ENCODE measurements at places on chromosomes 5 and 9.

GRCh38 chr9:38066197-38066913 lies 2.7 kb downstream of the SHB start:
- DNase-seq: no peak

GRCh38 chr5:174424219-174425053 lies 299.9 kb upstream of the MSX2 start:
- DNase-seq: no peak

DNA sequence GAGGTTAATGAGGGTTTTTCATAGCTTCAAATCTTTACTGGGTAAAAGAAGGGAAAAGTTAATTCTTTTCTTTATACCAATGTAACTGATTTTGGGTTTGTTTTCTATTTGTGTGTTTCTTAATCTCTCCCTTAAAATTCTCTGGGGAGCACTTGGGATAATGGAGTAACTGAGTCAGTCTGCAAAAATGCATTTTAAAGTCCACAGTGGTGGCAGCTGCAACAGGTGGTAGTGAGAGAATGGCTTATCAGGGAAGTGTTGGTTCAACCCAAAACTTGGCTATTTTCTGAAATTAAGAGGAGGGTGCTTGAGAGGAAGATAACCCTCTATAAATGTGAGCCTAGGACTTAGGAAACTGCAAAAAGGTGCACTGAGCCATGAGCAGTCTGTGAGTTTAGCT lies 39.9 kb upstream of the ASTN2 start:
- DNase-seq: no peak

DNA sequence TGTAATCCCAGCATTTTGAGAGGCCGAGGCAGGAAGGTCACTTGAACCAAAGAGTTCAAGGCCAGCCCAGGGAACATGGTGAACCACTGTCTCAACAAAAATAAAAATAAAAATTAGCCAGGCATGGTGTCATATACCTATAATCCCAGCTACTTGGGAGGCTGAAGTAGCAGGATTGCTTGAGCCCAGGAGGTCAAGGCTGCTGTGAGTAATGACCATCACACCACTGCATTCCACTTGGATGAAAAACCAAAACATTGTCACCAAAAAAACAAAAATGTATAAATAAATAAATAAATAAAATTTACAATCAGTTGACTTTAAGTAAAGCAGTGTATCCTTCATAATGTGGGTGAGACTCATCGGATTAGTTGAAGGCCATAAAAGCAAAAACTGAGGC lies 541.4 kb downstream of the CSNK1G3 start:
- no peak for DNase-seq

DNA sequence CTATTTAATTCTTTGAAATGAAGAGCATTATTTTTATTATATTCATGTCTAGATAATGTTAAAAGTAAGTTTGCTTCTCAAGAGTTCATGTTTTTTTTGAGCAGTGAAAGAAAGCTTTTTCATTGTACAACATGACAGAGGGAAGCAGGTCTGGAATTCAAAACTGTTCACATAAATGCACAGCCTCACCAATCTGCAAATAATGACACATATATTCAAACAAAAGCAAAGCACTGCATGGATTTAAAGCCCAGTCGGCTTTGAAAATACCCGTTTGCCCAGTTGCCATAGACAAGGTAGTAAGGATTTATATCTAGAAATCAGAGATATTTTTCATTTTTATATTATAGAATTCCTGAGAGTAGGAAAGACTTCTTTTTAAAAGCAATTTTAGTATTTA lies 201.8 kb downstream of the CD180 start:
- no peak for DNase-seq

All from HCEC 1CT (cell line).